Umbilical cord (tissue), 2 donors: ENCODE measurements at places on chromosomes 3 and 15. TPM values are rescaled to one million over a fixed set of nuclear protein-coding genes. Genes with fewer than 3 reads are reported as not detected.

STX19 gene
- 9.4 TPM for total RNA-seq

ATP8B4 gene
- total RNA-seq, result 39.5 TPM

SLC12A8 gene
- total RNA-seq, result 29.4 TPM

CDHR4 gene
- not detected for total RNA-seq

PLSCR4 gene
- total RNA-seq, result 77.8 TPM

TMCO5A gene
- total RNA-seq, result 5.3 TPM

CLRN1 gene
- 3.4 TPM for total RNA-seq

GRCh38 chr15:78306176-78306774 lies 6.9 kb upstream of the SKIC8 start:
- DNase-seq, result peak; percentile 75

- DNase-seq, result peak; percentile 77
These were observed 8.0 kb upstream of the CCDC13 start for GRCh38 chr3:42780892-42781700.

DNA sequence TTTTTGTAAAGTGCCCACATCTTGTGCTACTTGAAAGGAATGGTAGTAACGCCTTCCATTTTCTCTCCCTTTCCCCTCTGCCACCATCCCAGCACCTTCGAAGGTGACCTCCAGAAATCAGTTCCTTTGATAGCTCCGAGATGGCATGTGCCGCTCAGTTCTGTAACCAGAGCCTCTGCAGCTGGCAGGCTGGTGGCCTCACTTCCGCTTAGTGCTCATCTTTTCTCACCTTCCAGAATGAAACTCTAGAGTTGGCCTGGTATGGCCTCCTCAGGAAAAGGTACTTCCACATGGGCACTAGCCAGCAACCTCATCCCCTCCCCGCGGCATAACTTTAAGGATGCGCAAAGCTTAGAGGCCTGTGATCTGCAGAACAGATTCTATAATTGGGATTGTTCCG lies 38.8 kb downstream of the ETV5 start:
- no peak for DNase-seq

DNA sequence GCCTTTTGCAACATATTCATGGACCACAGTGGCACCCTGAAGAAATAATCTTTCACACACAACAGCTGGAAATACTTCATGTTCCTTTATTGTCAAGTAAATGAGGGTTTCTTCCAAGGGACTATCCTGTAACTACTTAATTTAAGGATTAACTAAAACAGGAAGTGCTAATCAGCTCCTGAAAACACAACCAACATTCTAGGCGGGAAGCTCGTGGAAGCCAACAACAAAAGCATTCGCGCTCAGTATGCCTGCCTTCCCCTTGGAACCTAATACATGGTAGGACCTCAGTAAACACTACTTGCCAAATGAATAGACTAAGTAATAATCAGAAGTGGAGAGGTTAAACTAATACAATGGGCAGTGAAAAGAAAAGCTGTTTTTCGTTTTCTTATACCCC lies 300.9 kb downstream of the RORA start:
- DNase-seq, result no peak

DNA sequence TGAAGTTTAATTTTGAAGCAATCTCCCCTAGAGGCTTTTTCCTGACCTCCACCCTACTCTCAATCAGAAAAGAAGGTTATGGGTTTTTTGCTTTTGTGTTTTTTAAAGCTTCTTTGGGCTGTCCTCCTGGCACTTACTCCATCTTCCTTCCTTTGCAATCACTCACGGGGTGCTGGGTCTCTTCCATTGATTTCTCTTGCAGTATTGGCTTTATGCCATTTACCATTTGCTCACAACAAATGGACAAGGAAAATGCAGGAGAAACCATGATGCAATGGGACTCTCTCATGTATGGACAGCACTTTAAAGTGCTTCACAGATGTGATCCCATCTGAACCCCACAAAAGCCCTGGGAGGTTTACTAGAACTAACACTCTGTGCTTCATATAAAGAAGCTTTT lies 57.5 kb downstream of the SST start:
- no peak for DNase-seq

DNA sequence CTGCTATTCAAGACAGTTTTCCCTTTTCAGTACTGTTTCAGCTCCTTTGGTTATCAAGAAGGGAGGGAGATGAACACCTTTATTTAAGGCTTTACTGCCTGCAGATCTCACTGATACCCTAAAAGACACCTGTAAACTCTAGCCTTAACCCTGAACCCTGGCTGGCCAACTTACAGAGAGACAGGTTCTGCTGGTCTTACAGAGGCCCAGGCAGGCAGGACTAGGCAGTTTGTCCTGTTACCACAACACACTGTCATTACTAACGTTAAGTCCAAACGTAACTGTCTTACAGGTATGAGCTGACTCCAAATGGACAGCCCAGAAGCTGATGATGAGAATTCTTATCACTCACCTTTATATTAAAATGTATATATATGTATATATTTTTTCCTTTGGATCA lies 42.1 kb downstream of the ESYT3 start:
- DNase-seq, result no peak

GRCh38 chr3:127959873-127960272 lies 44.8 kb downstream of the KBTBD12 start:
- no peak for DNase-seq

- no peak for DNase-seq
These were observed 732.9 kb downstream of the VGLL3 start for GRCh38 chr3:86257955-86258641.

DNA sequence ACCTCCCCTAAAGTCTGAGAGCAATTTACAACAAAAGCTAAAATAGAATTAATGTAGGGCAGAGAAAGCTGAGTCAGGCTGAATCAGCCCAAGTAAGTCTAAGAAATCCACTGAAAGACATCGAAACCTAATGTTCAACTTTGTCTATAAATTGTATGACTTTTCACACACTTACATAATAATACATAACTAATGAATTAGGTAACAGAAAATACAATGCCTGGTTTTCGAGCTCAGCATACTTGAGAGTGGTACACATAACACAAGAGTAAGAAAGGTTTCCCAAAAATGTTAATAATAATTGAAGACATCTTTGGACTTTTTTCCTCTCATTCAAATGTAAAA lies 55.3 kb upstream of the VGLL4 start:
- DNase-seq, result no peak

DNA sequence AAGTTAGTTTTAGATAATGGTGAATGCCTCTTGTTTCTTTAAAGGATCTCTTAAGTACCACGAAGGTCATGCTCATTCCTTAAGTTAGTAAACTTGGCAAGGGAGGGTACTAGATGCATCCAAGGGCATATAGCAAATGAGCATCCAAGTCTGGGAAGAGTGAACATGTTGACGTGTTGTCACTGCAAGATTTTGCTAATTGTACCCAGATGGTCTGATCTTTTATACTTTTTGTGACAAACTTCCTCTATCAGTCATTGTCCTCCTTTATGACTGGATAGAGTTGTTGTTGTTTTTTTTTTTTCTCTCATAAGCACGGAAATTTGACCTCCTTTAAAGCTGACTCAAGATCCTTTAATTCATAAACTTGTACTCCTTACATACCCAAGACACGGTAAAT lies 121.3 kb downstream of the CHST2 start:
- DNase-seq, result peak; percentile 35

DNA sequence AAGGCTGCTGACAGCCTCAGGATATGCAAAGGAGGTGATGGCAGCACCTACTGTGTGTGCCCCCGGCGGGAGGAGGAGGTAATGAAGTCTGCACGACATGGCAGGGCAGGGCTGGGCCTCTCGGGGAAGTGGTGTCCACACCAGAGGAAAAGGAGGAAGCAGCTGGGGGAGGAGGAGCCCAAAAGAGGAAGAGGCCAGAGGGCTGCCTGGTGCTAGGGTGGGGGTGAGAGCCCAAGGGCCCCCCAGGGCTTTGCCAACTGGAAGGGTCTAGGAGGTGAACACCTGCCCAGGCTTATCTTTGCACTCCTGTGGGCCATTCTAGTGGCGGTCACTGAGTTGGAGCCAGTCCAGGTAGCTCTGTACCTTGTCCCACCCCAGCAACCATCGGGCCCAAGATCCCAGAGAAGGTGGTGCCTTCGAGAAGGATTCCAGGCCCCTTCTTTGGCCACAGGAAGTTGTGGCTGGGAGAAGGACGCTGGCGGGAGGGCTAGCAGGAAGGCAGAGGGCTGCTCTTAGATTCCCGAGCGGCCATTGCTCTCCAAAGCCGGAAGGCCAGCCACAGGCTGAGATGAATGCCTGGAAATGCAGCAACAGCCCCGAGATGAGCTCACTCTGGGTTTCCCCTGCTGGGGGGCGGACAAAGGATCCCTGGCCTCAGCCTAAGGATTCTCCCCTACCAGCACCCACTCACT lies 7.0 kb downstream of the GNAI2 start:
- DNase-seq, result peak; percentile 61

DNA sequence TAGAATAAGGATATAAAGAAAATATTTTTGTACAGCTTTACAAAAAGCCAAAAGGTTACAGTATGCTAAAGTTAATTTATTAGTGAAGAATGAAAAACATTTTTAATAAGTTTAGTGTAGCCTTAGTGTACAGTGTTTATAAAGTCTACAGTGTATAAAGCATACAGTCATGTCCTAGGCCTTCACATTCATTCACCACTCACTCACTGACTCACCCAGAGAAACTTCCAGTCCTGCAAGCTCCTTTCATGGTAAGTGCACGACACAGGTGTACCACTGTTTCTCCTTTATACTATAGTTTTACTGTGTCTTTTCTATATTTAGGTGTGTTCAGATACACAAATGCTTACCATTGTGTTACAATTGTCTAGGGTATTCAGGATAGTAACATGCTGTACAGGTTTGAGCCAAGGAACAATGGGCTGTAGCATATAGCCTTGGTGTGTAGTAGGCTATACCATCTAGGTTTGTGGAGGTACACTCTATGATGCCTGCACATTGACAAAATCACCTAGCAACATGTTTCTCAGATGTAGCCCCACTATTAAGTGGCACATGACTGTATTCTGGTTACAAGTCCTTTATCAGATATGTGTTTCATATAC lies 197.1 kb upstream of the KBTBD8 start:
- DNase-seq, result no peak

DNA sequence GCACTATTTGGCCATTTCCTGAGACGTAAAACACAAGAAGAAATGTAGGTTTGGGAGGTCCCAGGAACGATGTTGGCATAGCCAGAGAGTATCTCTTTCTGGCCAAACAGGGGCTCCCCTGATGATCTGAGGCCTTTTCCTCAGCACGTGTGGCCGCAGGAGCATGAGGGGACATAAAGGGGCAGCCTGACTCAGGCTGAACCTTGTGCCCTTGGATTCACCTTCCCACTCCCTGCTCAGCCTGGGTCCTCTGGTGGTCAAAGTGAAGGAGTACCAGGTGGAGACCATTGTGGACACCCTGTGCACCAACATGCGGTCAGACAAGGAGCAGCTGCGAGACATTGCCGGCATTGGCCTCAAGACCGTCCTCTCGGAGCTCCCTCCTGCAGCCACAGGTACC lies 10.6 kb downstream of the CAND2 start:
- no peak for DNase-seq

DNA sequence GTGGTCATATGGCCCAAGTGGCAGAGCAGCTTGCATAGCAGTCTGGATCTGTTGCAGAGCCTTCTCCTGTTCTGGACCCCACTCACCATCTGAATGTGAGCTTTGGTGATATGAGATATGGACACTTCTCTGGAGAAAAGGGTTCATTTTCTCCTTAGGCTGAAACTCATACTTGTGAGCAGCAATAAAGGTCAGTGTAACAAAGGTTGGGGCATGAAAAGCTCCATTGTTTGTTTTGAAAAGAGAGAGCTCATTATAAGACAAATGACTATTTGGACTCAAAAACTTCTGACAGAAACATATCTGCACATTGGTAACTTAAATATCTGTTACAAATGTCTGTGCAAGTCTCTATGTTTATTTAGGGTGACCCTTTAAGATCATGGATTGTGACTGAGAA lies 517.3 kb downstream of the MFSD1 start:
- DNase-seq, result no peak

GRCh38 chr3:123344175-123344906 lies 104.5 kb downstream of the ADCY5 start:
- DNase-seq, result no peak

GRCh38 chr3:52479877-52480575 lies 15.1 kb upstream of the STAB1 start:
- no peak for DNase-seq

GRCh38 chr15:64044300-64045100 lies 1.8 kb downstream of the DAPK2 start:
- no peak for DNase-seq

DNA sequence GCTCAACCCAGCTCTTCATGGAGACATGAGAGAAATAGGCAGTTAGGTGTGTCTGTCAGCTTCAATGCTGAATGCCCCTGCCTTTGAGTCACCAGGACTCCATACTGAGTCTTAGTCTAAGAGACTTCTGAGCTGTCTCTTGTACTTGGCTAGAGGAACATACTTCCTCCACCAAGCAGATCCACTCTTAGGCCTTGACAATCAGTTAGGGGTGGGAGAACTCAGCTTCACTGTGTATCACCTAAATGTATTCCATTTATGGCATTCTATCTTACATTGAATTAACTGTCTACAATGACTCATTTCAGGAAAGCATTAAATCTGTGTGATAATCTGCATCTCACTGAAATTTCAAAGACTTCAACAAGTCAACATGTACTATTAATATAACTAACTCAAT lies 66.0 kb downstream of the STAC start:
- DNase-seq, result no peak

- DNase-seq, result no peak
These were observed 96.7 kb upstream of the FHIT start for GRCh38 chr3:61347981-61348380.

GRCh38 chr15:65653341-65653740 lies 31.6 kb downstream of the SLC24A1 start:
- DNase-seq, result peak; percentile 10

- peak; percentile 93 for DNase-seq
These were observed 4.6 kb downstream of the BCL6 start for GRCh38 chr3:187740421-187741399.

DNA sequence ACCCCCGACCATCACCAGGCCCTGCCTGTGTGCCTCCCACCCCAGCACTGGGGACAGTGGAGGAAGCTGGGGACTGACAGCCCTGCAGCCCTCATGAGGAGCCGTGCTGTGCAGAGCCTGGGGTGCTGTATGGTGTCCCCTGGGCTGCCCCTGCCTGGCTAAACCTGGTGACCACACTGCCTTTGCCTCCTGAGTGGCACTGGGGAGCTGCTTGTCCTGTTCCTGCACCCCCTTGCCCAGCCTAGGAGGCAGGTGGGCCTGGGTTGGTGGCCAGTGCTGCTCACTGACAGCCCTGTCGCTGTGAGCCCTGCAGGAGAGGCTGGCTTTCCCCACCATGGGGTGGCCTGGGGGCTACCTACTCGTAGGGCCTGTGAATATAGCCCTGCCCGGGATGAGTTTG lies 159.4 kb downstream of the NSMCE3 start:
- no peak for DNase-seq

GRCh38 chr3:119781330-119782198 lies at the start of gene NR1I2:
NR1I2 (plus strand) TSS chr3:119782101.
- DNase-seq, result no peak

DNA sequence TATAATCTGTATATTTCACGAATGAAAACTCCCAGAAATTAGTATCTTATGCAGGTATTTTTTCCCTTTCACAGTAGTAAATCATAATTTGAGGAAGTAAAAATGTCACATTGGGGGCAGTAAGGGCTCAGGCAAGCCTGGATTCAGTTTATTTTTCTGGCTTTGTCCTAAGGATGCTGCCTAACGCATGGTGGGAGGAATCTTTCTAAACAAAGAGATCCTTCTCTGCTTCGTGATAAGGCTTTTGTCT lies 35.7 kb downstream of the DNASE1L3 start:
- DNase-seq, result no peak

- DNase-seq, result no peak
These were observed 8.6 kb upstream of the PPM1L start for GRCh38 chr3:160747422-160747821.
